ENCODE measurements at places on chromosomes 5 and 9.

- no peak for DNase-seq
These were observed 51.8 kb upstream of the RETREG1 start for GRCh38 chr5:16668631-16669030.

- DNase-seq, result peak; percentile 2
These were observed 37.3 kb upstream of the TENT4A start for GRCh38 chr5:6675784-6676491.

DNA sequence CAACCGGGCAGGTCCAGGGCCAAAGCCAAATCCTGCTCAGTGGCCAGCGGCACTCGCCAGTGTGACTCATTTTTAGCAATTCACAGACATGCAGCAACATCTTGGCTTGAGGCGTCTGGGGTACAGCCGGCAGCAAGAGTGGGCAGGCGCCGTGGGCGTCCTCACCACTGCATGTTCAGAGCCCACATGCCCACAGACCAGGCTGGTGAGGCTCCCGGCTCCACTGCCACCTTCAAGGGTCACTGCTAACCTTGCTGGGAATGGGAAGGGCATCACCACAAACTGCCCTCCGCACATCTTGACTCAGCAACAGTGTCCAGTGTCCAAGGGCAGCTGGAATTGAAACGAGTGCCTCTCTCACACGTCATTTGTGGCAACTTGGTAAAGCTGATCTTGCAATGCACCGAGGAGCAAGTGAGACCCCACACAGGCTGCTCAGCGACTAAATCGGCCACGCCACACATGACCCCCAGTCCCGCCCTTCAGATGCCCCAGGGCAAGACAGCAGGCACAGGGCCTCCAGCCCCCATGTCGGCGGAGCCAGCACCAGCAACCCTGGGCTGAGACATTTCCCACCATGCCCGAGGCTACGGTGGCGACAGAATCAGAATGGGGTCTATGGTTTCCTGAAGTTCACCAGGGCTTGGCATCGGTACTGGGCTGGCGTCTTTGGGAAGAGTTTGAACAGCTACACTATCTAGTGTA lies 140.3 kb downstream of the ROR2 start:
- DNase-seq, result no peak

- DNase-seq, result no peak
These were observed 150.3 kb downstream of the RASEF start for GRCh38 chr9:82912645-82913044.

GRCh38 chr9:72579880-72580550 lies 58.6 kb downstream of the TMC1 start:
- DNase-seq, result peak; percentile 62

DNA sequence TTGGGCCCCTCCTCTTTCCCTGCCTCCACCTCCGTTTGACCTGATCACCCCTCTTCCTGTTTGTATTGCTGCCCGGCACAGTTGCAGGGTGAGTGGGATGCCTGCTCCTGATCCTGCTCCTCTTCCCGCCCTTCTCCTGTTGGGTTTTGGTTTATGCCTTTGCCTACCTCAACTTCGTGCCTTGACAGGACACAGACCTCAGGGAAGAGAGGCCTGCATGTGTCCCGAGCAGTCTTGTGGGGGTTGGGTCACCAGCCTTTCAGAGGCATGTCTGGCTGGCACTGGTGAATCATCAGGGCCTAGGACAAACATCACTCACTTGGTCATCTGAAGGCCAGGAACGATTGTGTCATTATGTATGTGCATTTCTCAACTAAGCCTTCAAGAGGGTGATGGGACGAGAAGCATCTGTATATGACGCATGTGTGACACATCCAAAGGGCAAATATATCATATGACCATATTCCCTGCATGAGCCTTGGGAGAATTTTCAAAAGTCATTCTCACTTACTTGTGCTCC lies 56.9 kb downstream of the NPR3 start:
- peak; percentile 92 for DNase-seq

DNA sequence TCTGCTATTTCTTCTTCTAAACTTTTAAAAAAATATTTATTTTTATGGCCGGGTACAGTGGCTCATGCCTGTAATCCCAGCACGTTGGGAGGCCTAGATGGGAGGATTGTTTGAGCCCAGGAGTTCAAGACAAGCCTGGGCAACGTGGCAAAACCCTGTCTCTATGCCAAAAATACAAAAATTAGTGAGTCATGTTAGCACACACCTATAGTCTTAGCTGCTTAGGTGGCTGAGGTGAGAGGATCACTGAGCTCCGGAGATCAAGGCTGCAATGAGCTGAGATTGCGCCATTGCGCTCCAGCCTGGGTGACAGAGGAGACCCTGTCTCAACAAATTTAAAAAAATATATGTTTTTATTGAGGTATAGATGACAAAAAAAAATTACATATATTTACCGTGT lies 5.6 kb downstream of the AP3S1 start:
- DNase-seq, result no peak

- no peak for DNase-seq
These were observed 4.5 kb downstream of the PURA start for GRCh38 chr5:140118302-140118936.

DNA sequence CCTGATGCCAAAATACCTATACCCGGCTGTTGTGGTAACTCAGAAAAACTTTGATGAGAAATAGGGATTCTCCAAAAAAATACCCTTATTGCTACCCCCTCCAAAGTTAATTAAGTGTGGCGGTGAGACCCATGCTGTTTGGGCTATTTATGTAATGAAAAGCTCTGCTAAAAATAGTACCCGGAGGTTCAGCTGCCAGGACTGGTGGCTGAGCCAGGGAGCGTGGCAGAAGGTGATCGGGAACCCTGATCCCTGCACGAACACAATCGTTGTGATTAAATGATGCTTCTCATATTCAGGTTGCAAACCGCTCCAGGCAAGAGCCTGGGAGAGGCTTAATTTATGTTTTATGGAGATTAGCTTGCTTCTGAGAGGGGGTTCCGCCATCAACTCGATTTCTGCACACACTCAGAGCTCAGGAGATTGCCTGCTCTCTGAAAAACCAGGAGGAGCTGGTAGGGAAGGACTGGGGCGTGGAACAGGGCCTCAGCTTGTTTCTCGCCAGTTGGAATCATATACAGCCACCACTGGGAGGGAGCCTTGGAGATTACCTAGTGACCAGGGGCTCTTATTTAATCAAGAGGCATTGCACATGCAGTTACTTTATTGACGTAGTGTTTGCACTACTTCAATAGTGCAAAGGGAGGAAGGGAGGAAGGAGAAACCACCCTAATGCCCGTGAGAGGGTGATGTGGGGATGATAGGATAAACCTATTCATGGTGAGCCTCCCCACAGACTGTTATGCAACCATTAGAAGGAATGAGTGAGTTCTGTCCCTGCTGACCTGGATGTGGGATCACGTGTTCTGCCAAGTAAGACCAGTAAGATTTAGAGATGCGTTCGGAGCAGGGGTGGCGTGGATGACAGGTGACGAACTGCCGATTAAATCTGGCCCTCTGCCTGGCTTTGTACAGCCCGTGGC lies 23.4 kb downstream of the HRH2 start:
- DNase-seq, result no peak

- DNase-seq, result no peak
These were observed 429.0 kb downstream of the ZNF608 start for GRCh38 chr5:124317451-124317850.

DNA sequence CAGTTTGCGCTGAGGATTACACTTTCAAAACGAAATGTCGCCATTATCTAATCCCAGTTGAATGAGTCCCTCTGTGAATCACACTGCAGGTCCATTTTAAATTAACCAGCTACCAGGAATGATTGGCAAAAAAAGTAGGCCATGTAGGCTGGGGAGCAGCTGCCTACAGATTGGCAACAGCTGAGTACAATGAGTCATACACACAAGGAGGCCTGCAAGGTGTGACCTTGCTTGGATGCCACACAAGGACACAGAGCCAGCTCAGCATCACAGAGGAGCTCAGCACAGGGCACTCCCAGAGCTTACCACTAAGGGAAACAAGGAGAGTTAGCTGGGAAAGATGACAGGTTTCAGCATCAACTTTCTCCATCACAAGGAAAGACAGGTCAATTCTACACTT lies 12.9 kb downstream of the HAVCR1 start:
- DNase-seq, result no peak

DNA sequence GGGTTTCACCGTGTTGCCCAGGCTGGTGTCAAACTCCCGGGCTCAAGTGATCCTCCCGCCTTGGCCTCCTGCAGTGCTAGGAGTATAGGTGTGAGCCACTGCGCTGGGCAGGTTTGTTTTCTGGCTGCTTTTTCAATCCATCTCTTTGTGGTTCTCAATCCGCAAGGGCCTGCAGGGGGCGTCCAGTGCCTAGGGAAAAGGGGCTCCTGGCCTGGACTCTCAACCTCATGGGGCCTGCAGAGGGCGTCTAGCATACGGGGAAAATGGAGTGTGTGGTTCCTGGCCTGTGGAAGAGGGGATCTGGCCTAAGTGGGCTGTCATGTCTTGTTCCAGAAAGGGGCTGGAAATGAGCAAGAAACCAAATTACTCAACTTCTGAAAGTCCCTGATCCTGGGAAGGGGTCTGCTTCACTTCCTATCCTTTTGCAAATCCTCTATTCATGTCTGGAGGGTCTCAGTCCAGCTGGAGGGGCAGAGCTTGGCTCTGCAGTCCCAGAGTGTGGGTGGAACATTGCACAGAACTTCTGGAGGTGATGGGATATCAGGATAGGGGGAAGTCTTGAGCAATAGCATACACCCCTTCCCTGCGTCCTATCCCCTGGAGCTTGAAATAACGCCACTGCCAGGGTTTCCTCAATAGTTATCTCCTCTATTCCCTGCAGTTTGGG lies 12.7 kb upstream of the CCL27 start:
- peak; percentile 73 for DNase-seq

DNA sequence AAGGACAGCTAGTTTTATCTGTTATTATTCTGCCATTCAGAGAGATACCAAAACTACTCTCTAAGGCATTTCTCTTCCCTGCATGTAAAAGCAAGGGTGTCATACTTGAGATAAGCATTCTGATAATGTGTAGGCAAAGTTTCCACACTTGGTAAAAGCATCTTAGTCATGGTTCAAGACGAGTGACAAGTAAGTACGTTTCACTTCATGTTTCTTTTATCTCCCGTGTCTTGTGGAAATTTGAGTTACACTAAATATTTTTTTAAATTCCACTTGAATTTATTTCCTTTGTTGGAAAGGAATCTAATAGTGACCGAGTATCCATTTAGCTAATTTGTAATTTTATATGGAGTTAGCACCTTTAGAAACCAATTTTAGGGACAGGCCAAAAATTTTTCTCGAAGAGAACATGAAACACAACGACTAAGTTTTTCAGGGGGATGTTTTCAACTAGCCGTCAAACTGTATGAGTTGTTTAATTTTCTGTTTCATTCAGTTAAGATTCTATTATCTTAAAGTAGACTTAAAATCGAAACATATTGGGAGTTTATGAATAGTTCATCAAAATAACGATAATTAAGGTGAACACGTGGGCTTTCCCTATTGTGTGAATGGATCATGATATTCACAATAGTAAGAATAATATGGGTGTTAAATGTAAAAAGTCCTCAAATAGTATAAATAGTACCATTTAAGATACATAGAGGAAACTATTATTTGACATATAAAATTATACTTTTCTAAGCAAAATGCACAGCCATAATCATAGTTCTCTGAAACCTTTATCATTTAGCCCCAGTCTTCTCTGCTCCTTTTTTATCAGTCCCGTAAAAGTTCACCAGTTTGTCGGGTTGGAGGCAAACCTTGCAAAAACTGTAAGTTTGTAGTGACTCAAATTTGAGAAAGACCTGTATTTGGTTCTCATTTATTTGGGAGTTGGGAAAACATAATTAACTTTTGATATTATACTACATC lies 1.6 kb downstream of the RFESD start:
- no peak for DNase-seq

DNA sequence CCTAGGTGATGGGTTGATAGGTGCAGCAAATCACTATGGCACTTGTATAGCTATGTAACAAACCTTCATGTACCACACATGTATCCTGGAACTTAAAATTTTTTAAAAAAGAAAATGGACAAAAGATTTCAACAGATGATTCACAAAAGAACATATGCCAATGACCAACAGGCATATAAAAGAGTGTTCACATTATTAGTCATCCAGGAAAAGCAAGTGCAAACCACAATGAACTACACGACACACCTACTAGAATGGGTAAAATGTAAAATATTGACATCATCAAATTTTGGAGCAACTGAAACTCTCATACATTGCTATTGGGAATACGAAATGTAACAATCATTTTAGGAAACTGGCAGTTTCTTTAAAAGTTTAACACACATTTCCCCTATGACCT lies 109.9 kb downstream of the YIPF5 start:
- no peak for DNase-seq

GRCh38 chr5:53180991-53181390 lies 71.4 kb upstream of the MOCS2 start:
- DNase-seq, result peak; percentile 42

GRCh38 chr5:140109759-140110645 lies 3.9 kb upstream of the PURA start:
- DNase-seq, result no peak

- DNase-seq, result no peak
These were observed 140.2 kb downstream of the PAX5 start for GRCh38 chr9:36893911-36894310.

DNA sequence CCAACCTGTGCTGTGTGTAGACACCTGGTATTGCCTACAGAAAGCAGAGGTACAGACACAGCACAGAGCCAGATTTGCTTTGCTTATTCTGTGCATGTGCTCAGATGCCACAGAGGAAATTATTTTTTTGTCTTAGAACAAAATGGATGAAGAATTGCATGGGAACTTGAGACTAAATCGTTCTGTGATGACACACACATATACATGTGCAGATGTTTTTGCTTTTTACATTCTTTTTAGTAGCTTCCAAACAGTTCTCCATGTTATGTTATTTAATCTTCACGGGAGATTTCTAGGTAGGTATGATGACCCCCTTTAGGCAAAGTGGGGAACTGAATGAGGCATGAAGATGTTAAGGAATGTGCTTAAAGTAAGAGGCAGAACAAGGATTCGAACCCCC lies 221.5 kb upstream of the PANK3 start:
- peak; percentile 56 for DNase-seq

- peak; percentile 86 for DNase-seq
These were observed 3.3 kb downstream of the ZNF608 start for GRCh38 chr5:124742983-124743601.

- peak; percentile 65 for DNase-seq
These were observed 268.2 kb upstream of the RFX3 start for GRCh38 chr9:3793971-3794383.

DNA sequence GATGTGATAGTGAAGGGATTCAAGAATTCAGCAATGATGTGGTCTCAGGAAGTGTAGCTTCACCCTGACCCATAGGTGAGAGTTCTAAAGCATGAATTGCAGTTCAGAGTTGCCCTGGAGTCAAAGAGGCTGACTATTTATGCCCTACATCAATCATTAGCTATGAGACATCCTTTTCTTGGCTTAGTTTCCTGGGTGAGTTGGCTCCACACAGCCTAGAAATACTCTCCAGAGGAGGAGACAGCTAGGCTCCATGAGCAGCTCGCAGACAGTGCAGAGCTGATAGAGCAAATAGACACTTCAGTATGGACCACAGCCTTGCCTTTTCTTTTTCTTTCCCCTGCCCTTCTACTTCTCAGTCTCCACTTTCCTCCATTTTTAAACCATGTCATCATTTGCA lies 1651.8 kb downstream of the MAT2B start:
- no peak for DNase-seq

DNA sequence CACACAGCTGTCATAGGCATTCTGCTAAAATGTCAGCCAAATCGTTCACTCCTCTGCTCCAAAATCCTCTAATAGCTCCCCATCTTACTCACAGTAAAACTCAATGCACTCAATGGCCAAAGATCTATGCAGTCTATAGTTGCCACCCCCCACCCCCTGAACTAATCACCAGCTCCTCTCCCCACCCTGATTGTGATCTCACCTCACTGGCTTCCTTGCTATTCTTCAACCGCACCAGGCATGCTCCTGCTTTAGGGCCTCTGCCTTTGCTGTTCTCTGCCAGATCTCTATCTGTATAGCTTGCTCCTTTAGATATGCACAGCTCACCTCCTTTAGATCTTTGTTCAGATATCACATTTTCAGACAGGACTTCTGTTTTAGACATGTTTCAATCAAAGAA lies 33.2 kb upstream of the SNX2 start:
- DNase-seq, result peak; percentile 74

All from fibroblast of skin of right biceps (primary cell).